ENCODE measurements at places on chromosomes 7 and 10. TPM values are rescaled to one million over a fixed set of nuclear protein-coding genes. Genes with fewer than 3 reads are reported as not detected.

- DNase-seq: no peak
These were observed 28.5 kb upstream of the NUB1 start for GRCh38 chr7:151312831-151313809.

GRCh38 chr7:33539198-33539597 lies 366.1 kb upstream of the BMPER start:
- DNase-seq: no peak

DNA sequence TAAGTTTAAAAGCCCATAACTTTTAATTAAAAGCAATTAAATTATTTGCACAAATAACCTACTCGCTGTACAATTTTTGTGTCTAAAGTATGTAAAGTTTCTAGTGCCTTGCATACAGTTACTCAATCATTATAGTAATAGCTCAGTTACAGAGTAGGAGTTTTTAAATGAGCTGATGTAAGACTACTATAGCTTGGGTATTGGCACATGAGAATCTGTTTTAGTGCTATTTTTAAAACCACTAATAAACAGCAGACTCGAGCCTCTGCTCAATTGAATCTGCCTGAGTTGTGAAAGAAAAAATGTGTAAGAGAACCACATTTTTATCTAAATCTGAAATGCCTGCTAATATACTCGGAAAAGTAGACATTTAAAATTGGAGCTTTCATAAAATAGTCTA lies 31.1 kb downstream of the CTNNA3 start:
- no peak for DNase-seq

GRCh38 chr10:122342293-122343134 lies 32.0 kb upstream of the PLEKHA1 start:
- no peak for DNase-seq

- no peak for DNase-seq
These were observed 239.6 kb upstream of the ETV1 start for GRCh38 chr7:14229047-14229446.

DNA sequence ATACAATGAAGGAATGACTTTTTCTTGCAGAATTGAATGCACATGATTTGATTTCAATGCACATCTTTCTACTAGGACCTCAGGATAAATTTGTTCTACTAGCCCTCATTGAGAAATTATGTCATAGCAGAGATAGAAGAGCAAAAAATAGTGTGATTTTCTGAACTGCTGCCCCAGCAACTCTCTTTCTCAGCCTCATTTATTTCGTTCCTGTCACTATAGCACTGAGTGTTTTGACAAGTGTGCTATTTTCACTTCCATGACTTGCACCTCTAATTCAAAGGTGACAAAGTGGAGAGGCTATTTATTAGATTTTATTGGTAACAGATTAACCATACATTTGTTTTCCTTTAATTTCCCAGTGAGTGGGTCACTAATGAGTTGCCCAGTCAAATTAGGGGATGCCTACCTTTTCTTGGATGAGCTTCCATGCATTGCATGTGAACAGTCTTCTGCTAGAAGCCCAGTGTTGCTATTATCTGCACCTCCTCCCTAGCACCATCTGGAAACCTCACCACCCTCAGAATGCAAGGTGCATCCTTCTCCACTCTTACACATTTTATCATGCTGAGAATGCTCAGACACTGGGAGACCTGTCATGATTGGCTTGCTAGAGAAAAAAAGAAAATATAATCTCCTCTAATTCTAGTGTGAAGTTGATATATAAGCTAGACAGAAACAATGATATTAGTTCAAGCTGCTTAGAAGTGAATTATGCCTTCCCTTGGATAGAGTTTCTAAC lies 119.6 kb upstream of the CTTNBP2 start:
- DNase-seq: no peak

DNA sequence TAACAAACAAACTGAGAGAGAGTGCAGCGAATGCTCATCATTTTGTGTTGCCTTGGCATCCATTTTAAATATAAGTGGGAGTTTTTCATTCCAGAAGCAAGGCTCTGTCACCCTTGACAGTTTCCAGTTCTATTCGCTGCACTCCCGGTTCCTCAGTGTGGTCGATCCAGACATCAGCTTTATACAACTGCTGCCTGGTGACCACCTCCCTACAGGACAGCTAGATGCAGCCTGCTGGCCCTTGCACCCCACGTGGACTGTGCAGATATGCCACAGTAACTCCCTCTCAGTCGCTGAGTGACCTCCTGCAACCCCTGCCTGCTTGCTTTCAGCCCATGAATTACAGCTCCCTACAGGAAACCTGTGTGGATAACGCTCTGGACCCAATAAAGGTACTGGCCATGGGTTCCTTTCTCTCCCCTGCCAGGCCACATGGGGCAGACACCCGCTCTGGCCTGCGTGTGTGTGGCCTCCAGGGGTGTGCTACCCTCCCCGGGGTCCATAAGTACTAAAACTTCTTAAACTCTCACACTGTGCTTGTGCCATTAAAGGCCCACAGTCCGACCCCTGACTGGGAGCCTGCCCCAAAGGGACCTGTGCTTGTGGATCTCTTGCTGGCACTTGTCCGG lies 23.6 kb downstream of the BEND7 start:
- no peak for DNase-seq

DNA sequence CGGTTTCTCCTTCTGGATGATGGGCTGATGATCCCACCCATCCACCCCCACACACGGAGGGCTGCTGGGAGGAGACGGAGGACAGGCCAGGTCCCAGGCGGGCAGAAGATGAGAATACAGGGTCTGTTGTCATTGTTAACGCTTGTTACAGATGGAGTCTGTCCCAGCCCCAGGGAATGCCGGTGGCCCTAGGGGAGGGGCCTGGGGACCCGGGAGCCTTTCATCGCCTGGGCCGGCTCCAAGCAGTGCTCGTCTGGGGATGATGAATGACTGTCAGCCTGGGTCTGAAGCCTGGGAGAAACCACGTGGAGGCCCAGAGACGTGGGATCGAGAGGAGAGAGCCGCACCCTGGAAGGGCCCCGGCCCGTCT lies 69.2 kb downstream of the UNCX start:
- DNase-seq: no peak

DNA sequence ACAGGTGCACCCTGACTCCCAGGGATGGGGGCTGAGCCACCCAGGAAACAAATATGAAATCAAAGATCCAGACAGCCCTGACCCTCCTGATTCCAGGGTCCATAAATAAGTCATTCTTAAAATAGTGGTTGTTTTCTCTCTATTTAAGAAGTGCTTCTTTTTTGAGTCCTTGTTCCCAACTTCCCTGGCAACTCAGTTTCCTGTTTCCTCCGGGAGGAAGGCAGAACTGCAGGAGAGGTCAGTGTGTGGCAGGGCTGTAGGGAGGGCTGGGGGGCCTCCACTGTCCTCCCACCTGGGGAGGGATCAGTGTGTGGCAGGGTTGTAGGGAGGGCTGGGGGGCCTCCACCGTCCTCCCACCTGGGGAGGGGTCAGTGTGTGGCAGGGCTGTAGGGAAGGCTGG lies 88.7 kb upstream of the PDGFA start:
- no peak for DNase-seq

DNA sequence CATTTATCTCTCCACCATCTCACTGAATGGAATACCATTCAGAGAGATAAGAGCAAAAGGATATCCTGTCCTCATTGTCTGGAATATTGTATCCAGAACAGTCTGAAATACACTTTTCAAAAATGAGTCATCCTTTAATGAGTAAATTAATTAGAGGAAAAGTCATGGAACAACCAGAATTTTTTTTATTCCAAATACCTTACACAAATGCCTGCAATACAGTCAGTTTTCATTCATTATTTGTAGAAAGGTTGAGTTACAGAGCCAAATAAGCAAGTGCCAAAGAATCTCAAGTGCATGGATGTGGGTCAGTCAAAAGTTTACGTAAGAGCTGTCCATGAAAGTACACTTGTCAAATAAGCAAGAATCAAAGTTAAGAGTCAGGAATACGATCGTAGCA lies 482.6 kb downstream of the IPMK start:
- DNase-seq: no peak

Gene SPOCK2
- total RNA-seq: 3.9 TPM

Gene MPLKIP
- 78.0 TPM for total RNA-seq

Gene GPR37
- total RNA-seq: 4.5 TPM

Gene IL6
- total RNA-seq: 1.7 TPM

Gene ANXA8L1
- total RNA-seq: 368 TPM

Gene UCN3
- not detected for total RNA-seq

Gene ST8SIA6
- total RNA-seq: 0.34 TPM
